Bronchial epithelial cell (primary cell): ENCODE measurements at places on chromosomes 1 and 21.
A peak's percentile ranks its signal among the peaks of the same experiment; 100 is the strongest.

DNA sequence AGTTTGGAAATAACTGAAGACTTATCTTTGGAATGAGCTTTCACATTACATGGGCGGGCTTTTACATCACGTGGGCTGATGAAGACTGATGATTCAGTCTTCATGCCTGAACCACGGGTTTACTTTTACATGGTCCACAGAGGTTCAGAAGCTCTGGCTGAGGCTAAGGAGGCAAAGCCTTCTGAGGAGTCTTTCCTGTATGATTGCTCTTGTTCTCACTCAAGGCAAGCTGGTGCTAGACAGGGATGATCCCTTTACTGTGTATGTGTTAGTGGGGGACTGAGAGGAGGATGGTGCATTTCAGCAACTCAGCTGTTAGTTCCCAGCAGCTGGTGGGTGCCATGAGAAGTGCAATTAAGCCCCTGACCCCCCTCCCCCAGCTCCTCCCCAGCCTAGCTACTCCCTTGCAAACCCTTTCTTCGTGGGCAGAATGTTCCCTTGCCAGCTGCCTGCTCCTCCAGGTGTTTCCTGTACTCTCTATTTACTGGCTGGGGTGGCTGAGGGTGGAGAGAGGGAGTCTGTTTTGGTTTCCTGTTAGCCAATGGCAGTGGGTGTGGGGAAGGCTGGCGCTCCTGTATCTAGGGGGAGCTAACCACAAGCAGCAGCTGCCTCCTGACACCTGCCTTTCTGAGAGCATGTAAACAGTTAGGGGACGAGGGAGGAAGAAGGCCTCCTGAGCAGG, 15.4 kb downstream of the BTG2 start:
- DNase-seq: peak; percentile 76

- DNase-seq: no peak
Observed at GRCh38 chr21:28509031-28509430, 483.6 kb downstream of the LTN1 start.

- no peak for DNase-seq
Observed at GRCh38 chr1:237976331-237976730, 85.6 kb upstream of the ZP4 start.

DNA sequence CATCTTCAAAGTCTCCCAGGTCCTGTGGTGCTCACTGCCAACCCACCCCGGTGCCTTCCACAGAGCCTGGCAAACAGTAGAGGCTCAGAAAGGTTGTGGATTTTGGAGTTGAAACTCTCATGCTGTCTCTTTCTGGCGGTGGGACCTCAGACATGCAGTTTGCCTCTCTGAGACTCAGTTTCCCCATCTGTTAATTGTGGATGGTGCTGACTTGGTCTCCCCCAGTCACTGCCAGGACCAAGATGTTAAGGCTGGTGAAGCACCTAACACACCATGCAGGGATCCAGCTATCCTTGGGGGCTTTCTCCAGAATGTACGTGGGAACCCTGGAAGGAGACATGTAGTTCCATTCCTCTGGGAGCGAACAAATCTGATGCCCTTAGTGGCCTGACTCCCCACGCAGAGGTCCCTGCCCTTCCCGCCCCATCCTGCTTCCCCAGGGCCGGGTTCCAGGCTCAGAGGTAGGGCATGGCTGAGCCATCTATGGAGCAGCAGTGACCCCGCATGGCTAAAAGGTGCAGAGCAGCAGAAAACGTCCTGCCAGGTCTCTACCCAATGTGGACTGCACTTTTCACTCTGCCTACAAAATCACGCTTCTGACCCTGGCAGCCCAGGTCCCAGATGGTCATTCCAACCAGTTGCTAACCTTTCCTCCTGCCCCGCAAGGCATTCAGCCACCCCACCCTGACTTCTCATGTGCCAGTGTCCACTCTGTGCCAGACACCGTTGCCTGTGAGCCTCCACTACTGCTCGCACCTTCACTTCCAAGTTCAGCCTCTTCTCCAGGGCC, 9.2 kb upstream of the TTC22 start:
- peak; percentile 43 for DNase-seq

DNA sequence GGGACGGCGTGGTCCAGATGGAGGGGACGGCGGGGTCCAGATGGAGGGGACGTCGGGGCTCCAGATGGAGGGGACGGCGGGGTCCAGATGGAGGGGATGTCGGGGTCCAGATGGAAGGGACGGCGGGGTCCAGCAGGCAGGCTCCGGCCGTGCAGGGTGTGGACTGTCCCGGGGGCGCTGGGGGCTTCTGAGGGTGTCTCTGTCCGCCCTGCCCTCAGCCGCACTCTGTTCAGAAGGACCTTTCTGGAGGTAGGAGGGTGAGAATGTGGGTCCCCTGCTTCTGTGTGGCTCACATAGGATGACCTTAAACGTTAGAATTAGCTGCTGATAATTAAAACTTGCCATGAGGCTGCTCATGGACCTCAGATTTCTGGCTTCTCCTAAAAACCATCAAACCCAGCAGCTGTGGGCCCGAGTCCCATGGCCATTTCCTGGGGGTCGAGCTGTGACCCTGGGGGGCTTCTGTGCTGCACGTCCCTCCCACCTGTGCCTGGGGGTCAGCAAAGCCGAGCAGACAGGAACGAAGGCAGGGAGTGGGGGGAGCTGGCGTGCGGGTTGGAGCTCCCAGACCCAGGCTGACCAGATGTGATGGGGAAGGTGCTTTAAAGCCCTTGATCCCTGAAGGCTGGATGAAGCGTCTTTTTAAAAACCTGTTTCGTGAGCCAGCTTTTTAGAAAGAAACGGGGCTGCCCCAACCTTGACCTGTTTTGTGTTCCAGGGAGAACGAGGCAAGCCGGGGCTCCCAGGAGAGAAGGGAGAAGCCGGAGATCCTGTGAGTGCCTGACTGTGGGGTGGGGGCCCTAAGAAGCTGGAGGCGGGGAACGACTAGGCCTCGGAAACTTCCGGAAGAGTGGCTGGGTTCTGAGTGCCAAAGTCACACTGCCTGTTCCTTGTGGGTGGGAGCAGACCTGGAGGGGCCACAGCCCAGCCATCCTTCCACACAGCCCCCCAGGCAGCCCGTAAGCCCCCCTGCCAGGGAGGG, 7.1 kb downstream of the COL6A1 start:
- DNase-seq: no peak

DNA sequence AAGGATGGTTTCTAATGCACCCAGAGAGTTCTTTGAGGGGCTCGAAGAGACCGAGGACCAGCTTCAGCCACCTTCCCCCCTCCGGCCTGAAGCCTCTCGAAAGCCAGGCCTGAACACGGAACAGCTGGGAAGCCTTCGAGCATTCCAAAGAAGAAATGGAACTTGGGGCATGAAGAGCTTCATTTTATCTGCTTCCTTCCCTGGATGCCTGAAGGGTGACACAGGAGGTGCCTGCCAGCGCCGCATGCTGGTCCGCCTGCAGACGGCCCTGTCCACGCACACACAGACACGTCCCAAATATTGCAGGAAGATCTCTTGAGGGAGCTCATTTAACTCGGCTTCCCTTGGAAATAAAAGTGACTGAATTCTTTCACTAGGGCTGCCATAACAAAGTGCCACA, 73.7 kb downstream of the TOMM20 start:
- DNase-seq: no peak

DNA sequence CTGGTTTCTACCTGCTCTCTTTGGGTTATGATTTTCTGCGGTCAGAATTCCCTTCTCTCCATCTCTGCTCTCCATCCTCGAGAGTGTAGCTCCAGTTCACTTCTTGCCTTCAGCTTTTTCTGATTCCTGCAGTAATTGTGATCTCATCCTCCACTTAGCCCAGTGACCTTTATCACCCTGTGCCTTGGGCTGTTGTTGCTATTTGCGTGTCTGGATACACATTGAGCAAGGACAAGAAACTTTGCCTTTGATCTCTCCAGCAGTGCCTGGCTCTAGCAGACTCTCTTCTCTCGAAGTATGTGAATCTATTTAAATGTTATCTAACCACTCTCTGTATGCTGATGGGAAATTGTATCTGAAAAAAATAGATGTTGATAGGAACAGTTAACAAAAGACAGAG, 76.4 kb upstream of the MARK1 start:
- DNase-seq: no peak

DNA sequence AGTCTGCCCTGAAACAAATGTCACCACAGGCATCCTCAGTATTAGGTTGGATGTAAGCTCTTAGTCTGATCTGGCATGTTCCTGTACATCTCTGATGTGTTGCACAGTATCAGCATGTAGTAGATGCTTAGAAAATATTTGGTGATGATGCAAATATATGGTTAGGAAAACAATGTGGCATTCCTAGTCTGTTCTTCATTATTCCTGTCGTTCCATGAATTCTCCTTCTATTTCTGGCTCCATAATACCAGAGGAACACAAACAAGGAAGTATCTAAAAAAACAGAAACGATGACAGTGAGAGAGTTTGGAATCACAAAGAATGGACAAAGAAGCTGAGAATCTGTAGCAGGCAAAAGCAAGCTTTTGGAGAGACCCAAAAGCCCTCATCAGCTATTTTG, 236.6 kb downstream of the HHAT start:
- no peak for DNase-seq

DNA sequence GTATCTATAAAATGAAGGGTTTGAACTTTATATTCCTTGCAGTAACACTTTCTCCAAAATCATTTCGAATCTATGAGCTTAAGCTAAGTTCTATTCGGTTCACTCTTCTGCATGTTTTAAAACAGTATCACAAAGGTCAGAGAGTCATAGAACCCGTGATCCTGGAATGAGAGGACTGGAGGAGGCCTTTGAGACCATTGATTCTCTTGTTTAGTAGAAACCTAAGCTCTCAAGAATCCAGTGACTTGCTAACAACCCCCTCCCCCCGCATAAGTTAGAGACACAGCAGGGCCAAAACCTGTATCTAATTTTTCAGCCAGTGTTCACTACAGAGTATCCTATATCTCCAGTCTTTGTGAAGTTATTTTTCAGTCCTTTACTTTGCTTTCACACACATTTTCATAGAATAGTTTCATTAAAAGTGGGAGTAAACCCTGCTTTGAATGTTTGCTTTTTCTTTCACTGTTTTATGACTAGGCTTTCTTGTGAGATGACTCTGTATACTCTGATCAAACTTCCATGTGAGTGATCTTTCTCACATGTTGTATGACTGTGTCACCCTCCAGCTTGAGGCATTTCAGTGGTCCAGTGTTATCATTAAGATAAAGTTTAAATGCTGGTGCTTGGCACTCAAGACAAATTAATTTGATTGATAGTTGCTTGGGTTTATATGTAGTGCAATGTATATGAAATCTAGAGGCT, 275.4 kb upstream of the SGIP1 start:
- no peak for DNase-seq

GRCh38 chr1:205917466-205918238, 25.6 kb downstream of the SLC26A9 start:
- no peak for DNase-seq

GRCh38 chr1:53291574-53291973, 36.3 kb downstream of the LRP8 start:
- DNase-seq: no peak

DNA sequence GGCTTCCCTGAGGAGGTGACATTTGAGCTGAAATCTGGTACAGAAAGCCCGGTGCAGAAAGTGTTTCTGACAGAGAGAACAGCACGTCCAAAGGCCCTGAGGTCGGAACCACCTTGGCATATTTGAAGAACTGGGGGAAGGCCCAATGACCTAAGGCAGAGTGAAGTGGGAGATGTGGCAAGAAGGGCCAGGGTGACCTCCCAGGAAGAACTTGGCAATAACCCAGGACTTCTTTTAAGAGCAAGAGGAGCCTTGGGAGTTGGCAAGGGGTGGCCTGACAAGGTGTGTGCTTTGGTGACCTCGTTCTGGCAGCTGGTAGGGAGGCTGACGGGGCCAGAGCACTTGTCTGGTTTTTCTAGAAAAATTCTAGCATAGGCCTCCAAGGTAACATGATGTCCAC, 23.4 kb downstream of the TTC39A start:
- no peak for DNase-seq

GRCh38 chr1:212410231-212410820, 4.4 kb downstream of the PACC1 start:
- no peak for DNase-seq

DNA sequence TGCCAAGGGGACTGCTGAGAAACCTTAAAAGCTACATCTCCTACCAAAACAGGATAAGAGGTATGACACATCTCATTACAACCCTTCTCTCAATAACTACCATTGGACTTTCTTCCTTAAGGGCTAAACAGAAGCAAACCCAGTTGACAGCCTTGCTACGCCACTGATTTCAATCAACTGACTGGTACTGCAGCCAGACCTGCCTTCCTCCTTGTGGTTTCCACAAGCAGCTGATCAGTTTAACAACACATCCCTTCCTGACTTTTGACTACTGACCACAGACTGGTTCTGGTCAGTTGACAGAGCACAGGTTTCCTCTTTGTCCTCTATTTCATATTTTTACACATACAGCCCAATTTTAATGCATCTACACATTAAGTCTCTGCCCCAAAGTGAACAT, 108.8 kb downstream of the ADAMTS1 start:
- DNase-seq: no peak

DNA sequence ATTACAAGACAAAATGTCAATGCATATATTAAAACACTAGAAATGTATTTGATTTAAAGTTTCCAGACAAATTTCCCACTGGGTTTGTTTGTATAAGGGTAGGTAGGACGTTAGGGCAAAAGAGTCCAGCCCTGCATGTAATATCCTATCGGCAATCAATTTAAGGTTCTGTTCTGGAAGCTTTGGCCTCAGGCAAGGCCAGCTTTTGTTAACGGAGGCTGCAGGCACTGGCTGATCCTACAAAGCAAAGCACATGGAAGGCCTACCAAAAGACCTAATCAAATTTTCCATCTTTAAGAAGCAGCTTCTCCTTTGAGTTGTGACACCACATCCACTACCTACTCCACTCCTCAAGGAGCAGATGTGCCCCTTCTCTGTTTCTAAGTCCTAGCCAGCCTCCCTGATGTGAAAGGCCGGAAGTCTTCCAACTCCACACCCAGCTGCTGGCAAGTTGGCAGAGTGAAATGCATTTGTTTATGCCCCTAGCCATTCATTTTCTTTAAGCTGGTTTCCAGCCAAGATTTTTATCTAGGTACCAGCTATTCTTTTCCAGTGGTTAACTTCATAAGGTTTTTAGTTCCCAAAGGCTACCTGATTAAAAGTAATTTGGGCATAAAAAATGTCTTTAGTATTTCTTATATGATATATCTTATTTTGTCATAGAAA, 452.6 kb downstream of the PTBP2 start:
- DNase-seq: no peak

DNA sequence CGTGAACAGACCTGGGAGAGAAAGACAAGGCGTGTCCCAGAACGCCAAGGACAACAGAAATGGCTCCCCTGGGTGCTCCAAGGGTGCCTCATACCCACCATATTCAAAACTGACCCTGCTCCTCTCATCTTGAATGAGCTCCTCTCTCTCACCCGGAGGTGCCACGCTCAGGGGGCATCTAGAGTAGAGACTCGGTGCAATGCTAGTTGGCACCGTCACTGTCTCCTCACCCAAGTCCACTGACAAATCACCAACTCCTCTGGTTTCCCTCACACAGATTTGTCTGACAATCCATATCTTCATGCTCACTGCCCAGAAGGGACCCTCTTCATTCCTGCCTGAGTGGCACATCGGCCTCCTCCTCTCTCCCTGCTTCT, 5.0 kb downstream of the TMEM125 start:
- DNase-seq: no peak

- no peak for DNase-seq
Observed at GRCh38 chr21:45571641-45572040, 29.4 kb upstream of the SLC19A1 start.
